ENCODE measurements at places on chromosomes 3 and 15.

DNA sequence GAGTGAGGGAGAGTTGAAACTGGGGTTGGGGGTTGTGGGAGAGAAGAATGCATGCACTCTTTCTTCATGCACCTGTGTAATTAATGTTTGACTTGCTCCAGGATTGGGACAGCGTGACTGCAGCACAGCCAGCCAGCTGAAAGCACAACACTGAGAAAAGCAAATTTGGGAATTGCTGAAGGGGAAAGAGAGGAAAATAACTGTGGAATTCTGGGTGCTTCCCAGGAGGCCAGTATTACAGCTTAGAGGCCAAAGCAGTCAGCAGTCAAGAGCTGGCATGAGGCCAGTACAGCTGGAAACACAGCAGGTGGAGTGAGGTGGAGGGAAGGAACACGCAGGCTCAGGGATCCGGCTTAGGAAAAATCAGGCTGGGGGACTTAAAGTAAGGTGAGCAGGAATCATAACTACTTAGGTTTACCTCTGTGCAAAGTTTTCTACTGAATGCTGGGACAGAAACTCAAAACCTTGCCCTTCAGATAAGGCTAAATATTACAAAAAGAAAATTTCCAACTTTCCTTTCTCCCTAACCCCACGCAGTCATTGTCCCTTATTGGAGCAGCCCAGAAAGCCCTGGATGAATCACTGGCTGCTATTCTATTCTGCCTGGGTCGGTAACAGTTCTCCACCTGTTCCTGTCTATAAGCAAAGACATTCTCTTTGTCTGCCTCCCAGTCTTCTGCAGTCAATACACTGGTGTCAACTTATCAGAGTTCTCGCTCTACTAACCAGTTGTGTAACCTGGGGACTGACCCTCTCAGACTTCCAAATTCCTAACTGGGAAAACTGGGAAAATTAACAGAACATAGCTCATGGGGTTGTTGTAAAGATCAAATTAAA lies 167.2 kb downstream of the MAGI1 start:
- DNase-seq: no peak

GRCh38 chr15:29911705-29912104 lies 89.4 kb upstream of the TJP1 start:
- no peak for DNase-seq

- DNase-seq: no peak
These were observed 122.9 kb downstream of the RORA start for GRCh38 chr15:61106044-61106834.

DNA sequence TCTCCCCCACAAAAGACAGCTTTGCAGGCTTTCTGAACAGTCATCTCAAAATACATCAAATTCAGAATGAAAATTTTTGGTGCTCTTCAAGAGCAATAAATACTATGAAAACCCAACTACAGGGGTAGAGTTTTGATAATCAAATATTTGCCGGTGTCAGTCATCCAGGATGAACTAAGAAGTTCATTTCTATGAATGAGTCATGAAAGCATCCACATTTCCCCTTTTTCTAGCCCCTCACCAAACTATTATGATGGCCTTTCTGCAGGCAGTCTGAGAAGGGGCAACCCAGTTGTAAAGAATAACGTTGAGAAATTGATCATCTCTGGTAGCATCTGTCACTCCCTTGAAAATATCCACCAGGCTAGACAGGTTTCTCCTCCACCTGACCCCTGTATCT lies 3.1 kb upstream of the LPCAT4 start:
- no peak for DNase-seq

- no peak for DNase-seq
These were observed 467.2 kb upstream of the AGTR1 start for GRCh38 chr3:148230473-148230872.
